Colonic mucosa (tissue), 4 donors: ENCODE measurements at places on chromosomes 1 and 21.

GRCh38 chr1:94646786-94647555 is 105.4 kb upstream of the F3 start:
- no peak for DNase-seq

GRCh38 chr1:28642056-28642846 is 616 bp downstream of the TAF12 start:
- DNase-seq, result no peak

DNA sequence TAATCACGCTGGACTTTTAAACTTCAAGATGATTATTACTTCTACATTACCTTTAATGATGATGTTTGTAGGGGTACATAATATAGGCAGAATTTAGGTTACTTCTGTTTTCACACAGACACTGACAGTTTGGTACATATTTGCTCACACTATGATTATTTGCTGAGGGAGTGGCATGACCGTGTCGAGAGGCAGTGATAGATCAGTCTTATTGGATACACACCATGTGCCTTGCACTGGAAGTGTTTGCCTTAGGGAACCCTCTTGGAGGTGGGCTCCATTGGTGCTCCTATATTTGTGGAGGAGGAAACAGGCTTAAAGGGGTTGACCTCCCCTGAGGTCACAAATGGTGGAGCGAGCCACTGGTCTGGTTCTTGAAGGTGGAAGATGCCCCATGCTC is 132.1 kb downstream of the PRDM2 start:
- DNase-seq, result no peak

DNA sequence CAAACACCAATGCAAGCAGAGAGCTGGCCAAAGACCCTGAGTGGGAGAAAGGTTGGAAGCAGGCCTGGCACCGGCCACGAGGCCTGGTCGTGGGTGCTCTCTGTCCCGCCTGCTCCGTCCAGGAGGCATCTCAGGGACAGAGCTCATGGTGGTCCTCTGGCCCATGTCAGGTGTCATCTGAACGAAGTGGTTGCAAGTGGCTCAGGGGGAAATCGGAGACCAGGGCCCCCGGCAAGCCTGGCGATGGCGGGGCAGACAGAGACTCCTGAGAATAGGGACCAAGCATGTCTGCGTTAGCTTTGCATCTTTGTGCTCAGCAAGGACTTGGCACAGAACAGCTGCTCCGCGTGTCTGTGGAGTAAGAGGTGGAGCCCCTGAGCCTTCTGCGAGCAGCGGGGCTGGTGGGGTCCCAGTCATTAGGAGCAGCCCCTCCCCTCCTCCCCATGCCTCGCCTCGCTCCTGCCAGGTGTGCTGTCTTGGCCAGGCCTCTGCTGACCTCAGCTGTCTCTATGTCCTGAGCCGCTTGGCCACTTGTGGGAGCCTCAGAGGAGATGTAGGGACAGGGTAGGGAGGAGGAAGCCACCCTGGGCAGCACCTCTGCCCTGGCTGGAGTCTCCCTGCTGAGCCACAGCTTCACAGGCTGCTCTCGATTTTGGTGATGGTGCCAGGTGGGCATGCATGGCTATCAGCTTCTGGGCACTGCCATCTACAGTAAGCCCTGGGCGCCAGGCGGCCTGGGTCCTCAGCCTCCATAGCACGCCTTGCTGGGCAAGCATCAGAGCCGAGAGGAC is 362.9 kb upstream of the VAMP3 start:
- peak; percentile 12 for DNase-seq

DNA sequence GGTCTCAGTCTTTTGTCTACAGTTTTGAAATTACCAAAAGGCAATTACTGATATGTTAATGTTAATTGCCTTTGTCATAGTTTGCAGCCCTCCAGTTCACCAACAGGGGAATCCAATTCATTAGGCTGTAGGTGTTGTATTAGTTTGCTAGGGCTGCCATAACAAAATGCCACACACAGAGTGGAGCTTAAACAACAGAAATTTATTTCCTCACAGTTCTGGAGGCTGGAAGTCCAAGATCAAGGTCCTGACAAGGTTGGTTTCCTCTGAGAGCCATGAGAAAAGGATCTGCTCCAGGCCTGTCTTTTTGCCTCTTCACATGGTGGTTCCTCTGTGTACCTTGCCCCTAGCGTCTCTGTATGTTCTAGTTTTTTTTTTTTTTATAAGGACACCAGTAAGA is 1.3 kb downstream of the RTCA start:
- no peak for DNase-seq

GRCh38 chr21:14259747-14260146 is 43.8 kb downstream of the RBM11 start:
- peak; percentile 30 for DNase-seq

GRCh38 chr1:216562383-216562782 is 139.1 kb upstream of the USH2A start:
- DNase-seq, result no peak
